Stimulated activated CD4-positive, alpha-beta T cell treated with anti-CD3 and anti-CD28 coated beads, TNF-alpha, amount 100 ng/mL, for 1 hour (primary cell): ENCODE measurements at places on chromosomes 1 and 21.

GRCh38 chr1:109997867-109998229 lies 13.3 kb downstream of the AHCYL1 start:
- DNase-seq = no peak

GRCh38 chr1:68045511-68046180 lies 4.8 kb downstream of the DIRAS3 start:
- no peak for DNase-seq

- no peak for DNase-seq
Measured at GRCh38 chr21:24948186-24948585, 659.1 kb downstream of the MRPL39 start.

DNA sequence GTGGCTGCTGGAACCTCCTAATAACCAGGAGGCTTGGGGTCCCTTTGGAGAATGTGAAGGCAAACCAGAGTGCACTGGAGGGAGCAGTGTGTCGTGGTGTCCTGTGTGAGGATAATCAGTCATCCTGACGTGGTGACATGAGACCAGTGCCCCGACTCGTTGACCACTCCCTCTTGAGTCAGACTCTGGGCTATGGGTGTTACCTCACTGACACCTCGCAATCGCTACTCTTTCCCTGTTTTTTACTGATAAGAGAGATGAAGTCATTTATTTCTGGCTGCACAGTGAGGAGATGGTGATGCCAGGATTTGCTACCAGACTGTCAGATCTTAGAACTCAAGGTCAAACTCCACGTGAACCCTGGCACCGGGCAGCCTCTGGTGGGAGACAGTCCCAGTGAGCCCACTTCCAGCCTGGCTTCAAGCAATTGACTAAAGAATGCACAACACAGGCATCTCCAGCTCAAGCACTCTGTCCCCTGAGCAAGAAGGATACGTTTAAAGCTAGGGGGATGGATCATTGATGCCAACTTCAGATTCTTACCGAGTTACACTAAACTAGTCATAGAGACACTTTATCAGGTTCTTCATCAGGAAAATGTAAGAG lies 30.3 kb downstream of the UBASH3A start:
- DNase-seq = no peak

- no peak for DNase-seq
Measured at GRCh38 chr1:223219318-223219635, 76.2 kb upstream of the TLR5 start.

GRCh38 chr21:15487196-15487550 lies 242.6 kb upstream of the USP25 start:
- no peak for DNase-seq

GRCh38 chr1:107523736-107524135 lies 382.9 kb downstream of the NTNG1 start:
- DNase-seq = no peak

DNA sequence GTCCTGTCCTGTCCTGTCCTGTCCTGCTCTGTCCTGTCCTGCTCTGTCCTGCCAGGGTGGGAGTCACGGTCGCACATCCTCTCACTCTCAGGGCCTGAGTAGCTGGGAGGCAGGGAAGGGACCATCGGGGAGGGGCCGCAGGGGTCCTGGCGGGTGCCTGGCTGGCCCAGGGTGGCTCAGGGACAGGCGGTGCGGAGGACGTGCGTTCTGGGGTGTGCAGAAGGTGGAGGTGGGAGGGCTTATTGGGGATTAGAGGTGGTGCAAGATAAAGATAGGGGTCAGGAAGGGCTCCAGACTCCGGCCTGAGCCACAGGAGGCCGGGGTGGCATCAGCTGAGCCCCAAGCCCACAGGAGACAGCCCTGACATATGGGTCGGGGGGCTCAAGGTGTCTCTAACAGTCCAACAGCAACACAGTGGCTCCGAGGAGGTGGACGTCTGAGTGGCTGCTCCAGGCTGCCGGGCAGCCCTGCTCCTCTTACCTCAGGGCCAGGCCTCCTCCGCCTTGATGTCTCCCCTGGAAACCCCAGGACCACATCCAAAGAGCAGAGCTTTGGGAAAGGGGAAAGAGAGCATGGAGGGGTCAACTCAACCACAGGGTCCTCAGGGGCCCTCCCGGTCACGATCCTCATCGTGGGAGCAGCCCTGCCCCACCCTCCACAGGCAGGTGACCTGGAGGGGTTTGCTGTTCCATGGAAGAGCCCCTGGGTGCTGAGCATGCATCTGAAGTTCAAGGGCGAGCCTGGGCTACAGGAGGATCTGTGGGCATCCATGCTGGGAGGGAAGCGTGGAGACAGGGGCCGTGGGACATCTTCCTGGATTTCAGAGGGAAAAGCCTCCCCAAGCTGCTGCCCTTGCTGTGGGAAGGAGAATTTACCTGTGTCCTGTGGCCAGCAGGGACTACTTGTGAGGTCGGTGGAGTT lies 39.6 kb upstream of the ADARB1 start:
- DNase-seq = no peak

GRCh38 chr1:30527511-30528140 lies 195.8 kb downstream of the MATN1 start:
- DNase-seq = no peak
